ENCODE measurements at places on chromosomes 2 and 18.

DNA sequence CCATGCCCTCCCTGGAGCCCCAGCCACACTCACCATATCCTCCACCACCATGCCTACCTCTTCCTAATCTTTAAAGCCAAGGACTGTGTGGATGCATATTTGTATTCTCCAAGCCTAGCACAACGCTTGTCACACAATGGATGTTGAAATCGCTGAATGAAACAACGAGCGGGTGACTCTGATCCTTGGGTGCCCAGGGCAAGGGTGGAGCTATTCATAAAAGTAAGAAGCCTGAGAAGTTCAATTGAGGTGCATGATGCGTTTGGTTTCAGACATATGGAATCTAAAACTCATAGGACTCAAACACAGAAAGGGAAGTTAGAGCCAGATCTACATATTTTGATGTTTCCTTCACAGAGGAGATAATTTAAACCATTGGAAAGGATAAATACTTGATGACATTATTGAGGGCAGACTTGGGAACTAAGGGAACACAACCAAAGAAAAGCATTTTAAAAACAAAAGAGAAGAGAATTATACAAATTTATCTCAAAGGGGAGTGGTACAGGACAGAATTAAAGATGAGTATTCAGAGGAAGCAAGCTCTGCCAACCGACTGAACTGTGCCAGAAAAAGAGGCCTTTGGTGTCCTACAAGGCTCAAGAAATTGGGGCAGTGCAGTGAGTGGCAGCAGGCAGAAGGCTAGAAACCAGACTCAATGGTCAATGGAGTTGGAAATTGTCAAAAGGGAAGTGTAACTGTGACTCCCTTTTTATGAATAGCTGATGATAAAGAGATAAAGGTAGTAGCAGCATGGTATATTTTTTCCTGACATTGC is 200.6 kb upstream of the NCKAP5 start:
- DNase-seq = no peak

- peak; percentile 57 for DNase-seq
These were observed 142.1 kb downstream of the PHLPP1 start for GRCh38 chr18:62857263-62857976.

DNA sequence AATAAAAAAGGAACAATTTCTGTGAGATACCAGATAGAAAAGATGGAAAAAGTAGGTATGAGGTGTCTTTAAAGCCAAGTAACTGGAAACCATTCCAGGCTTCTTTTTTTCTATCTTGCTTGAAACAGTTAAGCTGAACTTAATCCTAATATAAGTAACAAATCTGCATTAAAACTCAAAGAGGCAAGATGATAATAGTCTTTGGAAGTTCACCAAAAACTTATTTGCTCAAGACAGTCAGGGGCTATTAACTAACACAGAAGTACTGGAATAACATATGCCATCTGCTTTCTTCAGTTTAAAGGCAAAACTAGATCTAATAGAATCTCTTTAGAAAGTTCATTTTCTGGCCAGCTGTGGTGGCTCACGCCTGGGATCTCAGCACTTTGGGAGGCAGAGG is 18.8 kb downstream of the PDIA6 start:
- no peak for DNase-seq

GRCh38 chr2:232200195-232200594 is 178.4 kb upstream of the ALPP start:
- no peak for DNase-seq

DNA sequence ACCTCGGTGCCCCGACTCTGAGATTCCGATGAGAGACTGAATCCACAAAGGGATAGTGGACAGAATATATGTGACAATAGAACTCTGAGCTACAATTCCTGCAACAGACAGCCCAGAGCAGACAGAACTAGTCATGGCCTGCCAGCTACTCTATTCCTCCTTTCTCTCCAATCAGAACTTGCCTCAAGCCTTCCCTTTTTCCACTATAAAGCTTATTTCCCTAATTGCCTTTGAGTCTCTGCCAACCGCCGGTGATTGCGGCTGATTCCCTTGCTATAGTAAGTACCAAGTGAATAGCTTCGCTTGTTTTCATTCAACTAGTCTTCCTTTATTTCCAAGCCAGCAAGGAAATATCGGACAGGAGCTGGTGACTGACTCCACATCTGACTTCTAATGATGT is 96.8 kb downstream of the DSC3 start:
- no peak for DNase-seq

DNA sequence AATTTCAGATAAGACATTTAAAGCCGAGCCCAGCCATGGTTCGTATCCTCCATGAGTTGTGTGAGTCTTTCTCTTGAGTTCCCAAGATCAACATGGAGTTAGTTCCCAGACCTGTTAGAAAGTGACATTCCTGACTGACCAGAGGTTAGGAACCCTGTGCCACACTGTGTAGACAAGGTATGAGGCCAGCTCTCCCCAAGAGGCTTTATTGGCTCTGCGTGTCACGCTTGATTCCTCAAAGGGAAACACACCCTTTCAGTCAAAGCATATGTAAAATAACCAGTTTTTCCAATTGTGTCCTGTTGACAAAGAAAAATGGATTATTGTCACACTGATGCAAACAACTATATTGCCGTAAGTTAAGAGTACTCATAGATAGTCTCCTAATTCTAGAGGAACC is 1.2 kb downstream of the SULT1C3 start:
- DNase-seq = no peak

DNA sequence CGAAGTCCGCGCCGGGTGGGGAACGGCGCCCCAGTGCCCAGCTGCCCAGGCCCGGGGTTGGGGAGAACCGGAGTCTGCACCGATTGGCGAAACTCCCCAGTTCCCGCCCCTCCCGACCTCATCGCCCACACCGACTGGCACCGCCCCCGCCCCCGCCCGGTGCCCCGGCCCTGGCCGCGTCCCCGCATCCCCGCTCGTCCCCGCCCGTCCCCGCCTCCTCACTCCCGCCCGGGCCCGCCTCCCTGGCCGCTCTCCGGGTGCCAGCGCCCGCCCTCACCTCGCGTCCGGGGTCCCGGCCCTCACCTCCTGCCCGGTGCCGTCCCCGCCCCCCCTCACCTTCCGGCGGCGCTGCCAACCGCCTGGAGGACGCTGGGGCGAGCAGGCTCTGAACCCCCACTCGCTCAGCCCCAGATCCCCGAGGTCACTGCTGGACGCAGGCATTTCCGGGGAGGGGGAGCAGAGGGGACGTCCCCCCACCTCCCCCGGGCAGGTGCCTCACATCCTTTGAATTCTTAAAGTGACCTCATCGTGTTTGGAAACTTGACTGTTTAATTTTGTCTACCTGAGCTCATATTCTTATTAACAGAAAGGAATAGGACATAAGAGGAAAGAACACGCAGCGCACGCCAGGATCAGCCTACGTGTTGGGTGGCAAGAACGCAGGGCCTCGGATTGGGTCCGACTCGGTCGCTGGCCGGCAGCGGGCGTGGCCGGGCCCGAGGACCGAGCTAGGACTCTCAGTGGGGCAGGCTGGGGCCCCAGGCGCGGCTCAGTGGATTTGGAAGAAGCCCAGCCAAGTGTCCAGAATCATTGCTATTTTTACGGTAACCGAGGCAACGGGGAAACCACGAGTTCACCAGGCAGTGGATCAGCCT is at the start of gene FAM110C:
FAM110C (minus strand) TSS at position 35 of the 875 bp plus-strand sequence. CDS start 120 bp downstream, outside the sequence.
- peak; percentile 56 for DNase-seq

- no peak for DNase-seq
These were observed 218.8 kb upstream of the ID2 start for GRCh38 chr2:8462899-8463648.

GRCh38 chr18:24935896-24936295 is 416.1 kb downstream of the ZNF521 start:
- no peak for DNase-seq

DNA sequence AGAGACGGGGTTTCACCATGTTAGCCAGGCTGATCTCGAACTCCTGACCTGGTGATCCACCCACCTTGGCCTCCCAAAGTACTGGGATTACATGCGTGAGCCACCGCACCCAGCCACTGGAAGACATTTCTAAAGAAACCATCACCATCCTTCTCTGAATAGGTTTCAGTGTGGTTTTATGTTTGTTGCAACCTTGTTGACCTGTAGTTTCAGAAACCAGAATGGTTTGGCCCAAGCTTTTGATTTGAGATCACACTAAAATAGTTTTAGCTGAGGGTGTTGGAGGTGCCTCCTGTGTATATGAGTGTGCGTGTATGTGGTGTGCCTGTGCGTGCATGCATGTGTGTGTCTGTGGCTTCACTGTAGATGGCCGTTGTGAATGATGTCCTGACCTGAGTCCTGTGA is 26.2 kb downstream of the INPP4A start:
- DNase-seq = no peak

GRCh38 chr2:240298117-240298790 is 137.2 kb upstream of the GPC1 start:
- DNase-seq = no peak

DNA sequence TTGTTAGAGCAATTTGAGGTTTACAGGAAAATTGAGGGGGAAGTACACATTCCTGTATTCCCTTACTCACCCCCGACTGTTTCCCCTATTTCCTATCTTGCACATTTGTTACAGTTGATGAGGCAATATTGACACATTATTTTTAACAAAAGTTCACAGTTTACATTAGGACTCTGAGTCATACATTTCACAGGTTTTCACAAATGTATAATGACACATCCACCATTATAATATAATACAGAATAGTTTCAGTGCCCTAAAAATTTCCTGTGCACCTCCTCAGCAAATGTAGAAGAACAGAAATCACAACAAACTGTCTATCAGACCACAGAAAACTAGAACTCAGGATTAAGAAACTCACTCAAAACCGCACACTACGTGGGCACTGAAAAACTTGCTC is 160.6 kb upstream of the RMP24 start:
- no peak for DNase-seq

Measured in NCI-H1417 (cell line).